NCI-H1048 (cell line): ENCODE measurements at places on chromosomes 16 and 17.

GRCh38 chr16:47045459-47045858, 72.0 kb upstream of the DNAJA2 start:
- no peak for DNase-seq

DNA sequence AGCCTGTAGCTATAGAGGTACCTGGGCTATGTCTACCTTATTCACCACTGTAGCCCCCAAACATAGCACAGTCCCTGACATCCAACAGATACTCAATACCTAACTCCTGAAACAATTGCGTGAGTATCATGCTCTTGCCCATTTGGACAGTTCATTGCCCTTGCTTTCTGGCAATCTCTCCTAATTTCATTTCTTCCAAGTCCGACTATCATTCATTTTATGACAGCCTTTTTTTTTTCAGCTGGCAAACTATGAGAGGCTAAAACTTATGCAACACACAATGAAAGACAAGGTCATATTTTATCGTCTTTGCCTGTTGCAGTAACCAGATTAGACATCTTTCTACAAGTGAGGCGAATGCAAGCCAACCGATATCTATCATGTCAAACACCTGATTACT, 169.2 kb downstream of the RBFOX1 start:
- DNase-seq: no peak

DNA sequence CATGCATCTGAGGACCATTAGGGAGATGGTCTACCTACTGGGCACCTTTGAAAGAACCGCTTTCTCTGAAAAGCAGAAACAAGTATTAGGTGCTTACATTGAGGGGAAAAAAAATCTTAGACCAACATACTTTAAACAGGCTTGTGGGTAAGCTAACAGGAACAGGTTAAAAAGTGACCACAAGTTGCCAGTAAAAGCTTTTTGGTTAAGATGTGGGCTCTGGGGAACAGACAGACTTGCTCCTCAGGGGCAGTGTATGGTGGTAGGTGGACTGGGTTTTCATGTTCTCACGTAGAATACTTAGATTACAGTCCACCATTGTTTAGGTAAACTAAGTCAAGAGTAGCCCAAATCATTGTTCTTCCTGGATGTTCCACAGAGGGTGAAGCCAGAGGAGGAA, 41.2 kb downstream of the REXO5 start:
- no peak for DNase-seq

DNA sequence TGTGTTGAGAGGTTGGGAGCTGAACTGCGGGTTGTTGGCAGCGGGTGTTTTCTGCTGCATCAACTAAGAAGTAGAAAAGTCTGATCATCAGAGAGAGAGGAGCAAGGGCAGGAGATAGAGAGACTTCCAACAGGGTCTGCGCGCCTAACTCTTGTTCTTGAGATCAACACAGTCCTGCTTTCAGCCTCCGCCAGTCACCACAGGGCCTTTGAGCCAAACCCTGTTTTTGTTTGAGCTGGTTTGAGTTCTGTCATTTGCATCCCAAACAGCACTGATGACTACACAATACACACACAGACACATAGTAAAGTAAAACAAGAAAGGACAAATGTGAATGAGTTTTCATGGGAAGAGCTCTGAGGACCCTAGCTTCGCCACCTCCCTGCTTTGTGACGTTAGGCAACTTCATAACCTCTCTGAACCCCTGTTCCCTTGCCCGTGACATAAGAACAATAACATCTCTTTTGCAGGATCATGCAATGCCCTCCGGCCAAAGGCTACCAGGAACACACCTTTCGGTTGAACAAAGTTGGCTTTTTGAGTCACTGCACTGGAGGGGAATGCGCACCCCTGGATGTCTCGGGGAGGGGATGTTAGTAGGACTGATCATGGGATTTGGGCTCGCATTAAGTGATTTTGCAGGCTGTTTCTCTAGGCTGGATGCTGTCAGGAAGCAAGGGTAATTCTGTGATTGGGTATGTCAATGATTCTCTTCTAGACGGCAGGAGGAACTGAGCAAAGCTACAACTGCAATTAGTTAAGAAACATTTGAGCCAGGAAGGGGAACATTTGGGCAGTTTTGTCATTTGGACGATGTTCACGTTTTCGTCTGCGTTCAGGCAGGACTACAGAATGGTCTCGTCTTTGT, 92.3 kb downstream of the C16orf78 start:
- DNase-seq: no peak

DNA sequence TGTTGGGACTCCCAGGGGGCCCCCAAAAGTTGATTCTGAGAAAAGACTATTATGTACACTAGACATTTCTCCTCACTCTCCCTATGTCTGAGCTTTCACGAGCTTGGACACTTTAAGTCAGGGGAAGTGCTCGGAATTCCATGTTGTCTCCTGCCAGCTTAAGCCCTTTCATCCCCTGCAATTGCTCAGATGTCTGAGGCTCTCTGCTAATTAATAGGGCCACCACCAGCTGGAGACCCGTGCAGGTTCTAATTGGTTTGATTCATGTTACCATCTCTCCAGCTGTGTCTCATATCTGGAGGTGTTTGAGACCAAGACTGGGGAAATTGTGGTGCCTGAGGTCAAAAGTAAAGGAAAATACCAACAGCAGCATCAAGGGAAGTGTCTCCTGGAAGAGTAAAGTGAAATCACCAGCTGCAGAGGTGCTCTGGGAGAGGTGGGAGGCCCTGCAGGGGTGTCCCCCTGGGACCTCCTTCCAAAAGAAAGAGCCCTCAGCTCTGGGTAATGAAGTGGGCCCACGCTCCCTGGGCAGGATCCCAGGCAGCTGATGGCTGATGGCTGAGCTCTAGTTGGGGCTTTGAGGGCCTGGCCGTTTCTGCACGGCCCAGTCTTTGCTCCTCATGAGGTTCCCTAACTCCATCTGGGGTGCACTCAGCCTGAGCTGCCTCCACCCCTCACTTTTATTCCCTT, 5.8 kb upstream of the UTS2R start:
- no peak for DNase-seq

DNA sequence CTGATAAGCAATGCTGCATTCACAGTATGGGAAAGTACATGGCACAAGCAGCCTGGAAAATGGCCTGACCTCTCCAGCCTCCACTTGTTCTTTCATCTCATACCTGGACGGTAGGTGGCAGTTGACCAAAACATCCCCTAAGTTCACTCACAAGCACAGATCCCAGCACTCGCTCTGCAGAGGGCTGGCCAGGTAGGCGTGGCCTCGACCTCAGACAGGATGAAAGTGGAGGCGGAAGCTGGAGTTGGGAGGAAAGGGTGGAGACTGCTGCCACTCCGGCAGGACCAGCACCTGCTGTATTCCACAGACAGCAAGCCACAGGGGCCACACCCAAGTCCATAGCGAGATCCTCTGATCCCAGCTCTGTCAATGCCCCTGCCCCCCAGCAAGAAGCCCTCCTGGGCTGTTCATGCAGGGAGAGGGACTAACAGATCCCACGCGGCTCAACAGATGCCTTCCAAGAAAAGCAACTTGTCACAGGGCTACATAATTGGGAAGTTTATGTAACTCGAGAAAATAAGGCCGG, 31.3 kb downstream of the ZCCHC14 start:
- peak; percentile 35 for DNase-seq

DNA sequence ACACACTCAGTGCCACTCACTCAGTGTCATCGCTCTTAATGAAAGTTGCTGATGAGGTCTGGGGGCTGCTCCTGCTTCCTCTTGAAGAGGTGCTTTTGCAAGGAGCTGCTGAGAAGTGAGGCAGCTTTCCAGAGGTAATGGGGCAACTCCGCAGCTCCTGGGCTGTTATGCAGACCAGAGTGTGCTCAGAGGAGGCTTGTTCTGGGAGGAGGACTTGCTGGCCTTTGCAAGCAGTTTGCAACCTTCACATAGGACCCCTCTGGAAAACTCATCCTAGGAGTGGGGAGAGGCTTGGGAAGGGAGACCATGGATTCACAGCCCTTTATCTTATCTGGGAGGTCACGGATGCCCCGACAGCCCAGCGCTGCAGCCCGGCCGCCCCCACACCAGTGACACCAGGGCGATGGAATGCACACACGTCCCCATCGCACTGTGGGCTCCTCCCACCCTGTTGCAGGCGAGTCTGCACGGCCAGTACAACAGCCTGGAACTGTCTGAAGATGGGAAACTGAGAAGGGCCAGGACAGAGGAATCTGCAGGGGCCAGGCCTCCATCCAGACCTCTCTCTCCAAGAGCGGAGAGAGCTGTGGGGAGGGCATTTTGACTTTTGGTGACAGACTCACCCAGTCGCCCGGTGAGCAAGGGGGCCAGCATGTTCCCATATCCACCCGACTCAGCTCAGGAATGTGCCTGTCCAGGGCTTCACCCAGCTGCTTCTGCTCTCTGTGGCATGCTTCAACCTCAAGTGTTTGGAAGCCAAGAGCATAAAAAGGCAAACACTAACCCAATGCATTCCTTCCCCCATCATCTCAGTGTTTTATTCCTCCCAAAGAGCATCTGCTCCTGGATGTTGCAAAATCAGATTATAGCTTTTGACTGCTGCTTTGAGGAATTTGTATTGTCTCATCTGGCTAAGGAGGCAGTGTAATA, 78.6 kb upstream of the ZNF469 start:
- no peak for DNase-seq

GRCh38 chr16:9297437-9298113, 206.1 kb downstream of the HAPSTR1 start:
- DNase-seq: no peak

DNA sequence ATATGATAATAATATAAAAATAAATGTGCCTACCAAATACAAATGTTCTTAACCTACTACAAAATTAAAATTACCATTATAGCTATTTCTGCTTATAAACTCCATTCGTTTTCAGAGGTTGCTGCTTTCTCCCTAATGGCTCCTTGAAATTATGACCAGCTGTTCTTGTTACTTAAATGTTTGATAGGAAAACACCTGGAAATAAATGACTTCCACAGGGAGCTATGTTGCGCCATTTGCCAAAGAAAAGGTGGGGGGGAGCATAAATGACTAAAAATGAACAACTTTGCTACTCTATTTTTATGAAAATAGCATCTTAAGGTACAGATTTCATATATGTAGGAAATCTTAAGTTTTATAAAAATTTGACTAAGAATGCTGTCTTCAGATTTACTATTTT, 157.5 kb upstream of the MON1B start:
- DNase-seq: no peak

DNA sequence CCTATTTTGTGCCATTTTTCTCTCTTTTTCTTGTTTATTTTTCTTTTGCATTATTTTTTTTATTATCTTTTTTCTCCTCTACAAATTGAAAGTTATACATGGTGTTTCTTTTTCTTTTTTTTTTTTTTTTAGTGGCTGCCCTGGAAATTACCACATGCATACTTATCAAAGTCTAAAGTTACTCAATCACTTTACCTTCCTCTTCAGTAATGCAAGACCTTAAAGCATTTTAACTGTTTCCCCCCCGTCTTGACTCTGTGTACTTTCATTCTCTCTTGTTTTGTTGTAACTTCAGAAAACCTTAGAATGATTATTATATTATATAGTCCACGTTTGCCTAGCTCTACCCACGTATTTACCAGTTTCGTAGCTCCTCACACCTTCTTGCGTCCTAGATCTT, 33.3 kb upstream of the SMPD3 start:
- no peak for DNase-seq

- DNase-seq: no peak
Observed at GRCh38 chr16:73023752-73024570, 24.0 kb downstream of the ZFHX3 start.

- no peak for DNase-seq
Observed at GRCh38 chr17:3712811-3713463, 10.8 kb upstream of the HASPIN start.

DNA sequence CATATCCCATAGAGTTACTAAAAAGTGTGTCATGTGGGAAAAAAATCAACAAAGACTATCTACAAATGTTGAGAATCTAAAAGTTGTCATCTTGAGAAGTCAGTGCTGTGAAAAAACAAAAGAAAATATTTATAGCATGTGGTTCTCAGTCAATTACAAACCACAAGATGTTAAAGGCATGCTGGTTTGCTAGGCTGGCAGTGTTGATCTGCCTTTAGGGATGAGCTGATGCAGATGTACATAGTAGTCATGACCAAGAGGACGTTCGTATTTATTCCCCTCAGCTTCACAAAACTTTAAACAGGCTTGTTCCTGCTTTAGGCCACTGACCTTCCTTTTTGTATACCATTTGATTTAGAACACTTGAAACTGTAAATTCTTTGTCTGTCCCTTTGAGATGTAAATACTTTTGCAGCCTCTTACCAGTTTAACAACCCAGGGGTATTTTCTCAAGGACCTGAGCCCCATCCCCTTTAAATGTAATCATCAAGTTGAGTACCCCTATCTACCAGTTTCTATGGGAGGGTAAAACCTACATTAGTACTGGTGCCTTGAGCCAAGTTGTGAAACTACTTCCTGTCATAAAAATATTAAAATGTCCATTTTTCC, 446.6 kb downstream of the KCNJ18 start:
- DNase-seq: no peak

DNA sequence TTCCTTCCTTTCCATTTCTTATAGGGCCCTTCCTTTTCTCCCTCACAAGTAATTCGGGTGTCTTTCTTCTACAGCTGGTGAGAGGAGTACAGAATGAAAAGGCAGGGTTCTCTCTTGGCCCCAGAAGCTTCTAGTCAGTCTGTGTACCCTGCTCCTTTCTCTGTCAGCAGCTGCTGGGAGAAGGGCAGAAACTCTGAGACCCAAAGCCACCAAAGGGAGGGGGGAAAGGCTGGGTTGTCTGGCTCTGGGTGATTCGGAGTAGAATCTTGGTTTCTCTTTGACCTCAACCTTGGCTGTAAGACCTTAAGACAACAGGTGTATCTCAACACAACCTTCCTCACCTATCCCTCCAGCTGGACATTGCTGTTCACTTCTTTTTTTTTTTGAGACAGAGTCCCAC, 3.3 kb upstream of the NR1D1 start:
- DNase-seq: no peak
